ENCODE measurements at places on chromosomes 6 and 20.

DNA sequence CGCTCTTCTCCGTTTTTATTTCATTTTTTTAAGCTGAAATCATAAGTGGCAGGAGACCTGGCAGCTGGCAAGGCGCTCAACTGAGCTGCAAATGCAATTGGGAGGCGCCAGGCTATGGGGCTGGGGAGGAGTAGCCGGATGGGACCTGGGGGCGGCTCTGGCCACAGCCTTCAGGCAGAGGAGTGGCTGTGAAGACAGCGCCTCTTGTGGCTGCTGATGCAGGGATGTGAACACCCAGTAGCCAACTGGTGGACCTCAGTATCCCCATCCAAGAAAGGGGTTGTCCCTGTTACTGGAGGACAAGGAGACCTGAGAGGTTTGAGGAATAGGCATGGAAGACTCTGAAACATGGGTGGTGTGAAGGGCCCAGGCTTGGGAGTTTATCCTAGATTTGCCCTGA lies 12.6 kb downstream of the KCNK17 start:
- DNase-seq: peak; percentile 20

GRCh38 chr20:33046412-33046811 lies 7.3 kb upstream of the BPIFB3 start:
- DNase-seq: no peak

DNA sequence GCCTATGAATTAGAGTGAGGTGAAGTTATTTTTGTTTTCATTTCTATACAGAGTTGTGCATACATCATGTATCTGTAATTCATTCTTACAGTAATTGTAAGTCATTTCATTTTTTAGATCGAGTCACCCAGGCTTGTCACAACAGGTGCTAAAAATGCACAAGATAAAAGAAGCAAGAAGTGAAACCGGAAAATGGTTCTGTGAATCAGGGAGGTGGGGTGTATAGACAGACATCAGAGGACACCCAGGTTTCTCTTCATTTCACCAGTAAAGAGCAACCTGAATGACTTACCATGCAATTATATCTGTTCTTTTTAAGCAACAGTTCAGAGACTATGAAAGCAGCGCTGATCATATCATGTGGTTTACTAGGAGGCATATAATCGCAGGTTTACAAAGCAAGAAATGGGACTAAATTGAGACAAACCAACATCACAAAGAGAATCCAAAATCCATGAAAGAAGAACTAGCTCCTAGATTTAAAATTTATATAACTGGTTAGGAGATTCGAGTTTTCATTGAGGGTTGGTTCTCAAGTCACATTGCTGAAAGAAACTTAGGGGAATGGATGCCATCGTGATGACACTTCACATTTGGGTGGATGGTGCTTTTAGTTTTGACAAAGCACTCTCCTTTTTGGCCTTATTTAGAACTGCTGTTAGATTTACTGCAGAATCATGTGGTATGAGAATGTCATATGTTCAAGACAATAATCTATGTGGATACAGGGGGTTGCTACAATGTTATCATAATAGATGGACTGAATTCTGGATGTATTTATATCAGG lies 27.9 kb upstream of the TBC1D7 start:
- peak; percentile 45 for DNase-seq

DNA sequence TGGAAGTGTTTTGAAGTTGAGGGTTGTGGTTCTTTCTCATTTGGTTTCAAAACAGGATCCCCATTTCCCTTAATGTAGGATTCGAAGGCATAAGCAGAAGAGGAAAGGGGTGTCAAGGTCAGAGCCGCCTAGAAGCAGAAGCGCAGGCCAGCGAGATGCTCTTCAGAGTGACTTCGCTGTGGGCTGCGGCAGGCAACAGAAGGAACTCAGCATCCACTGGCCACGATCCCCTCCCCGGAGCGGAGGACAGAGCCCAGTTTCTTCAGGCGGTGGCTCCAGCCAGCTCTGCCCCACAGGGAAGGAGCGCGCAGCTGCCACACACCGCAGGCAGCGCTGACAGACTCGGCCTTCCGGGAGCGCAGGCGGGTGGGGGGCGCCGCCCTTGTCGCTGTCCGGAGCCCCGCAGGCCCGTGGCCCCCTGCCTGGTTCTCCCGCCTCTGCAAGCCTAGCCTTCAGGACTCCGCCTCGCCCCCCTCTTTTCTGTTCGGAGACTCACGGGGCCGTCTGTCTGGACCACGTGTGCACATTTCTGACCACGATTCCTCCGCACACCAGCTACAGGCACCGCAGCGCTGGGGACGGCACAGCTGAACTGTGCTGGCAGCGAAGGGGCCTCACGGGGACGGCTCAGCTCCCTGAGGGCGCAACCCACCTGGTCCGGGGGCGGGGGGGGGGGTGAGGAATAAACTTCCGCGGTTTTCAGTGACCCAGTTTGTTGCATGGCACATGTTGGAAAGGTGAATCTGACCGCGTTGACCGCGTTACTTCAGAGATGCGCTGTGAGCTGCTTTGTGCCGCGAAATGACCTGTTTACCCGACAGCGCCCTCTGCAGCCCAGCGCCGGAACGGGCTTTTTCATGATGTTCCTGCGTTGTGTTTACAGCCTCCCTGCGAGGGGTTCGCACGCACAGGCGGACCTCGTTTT lies 26.1 kb downstream of the TTLL2 start:
- DNase-seq: peak; percentile 96

- DNase-seq: no peak
Observed at GRCh38 chr20:55964790-55965189, 40.5 kb downstream of the CBLN4 start.

DNA sequence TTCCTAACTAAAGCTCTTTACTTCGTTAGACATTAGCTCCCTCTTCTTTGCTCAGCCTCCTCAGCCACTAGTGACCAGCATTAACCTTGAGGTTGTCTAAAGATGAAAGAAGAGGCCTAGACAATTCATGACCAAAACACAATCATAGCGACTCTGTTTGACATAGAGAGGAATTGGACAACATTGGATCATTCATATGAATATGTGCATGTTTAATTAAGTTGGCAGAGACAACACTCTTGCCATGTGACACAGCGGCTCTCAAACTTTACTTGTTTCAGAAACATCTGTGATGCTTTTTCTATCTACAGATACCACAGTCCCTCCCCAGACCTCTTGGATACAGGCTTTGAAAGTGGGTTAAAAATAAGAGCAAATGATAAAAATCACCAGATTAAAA lies 81.7 kb downstream of the LINC00237 start:
- no peak for DNase-seq

DNA sequence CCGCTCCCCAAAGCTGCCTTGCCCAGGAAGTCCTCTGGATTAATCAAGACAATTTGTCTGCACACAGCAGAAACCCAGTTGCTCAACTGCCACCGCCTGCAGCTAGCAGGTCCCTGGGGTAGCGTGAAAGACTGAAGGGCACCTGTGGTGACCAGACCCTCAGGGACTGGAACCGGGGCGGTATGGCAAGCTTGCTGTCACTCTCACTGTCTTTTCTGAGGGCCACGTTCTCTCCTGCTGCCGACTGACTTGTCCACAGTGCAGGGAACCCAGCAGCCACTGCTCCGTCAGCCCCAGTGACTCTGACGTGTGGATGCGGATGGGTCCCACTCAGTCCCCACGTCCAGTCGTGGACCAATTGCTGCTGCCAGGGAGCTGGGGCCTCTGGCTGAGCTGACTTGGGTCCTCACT lies 72.8 kb upstream of the PMEPA1 start:
- no peak for DNase-seq

- DNase-seq: no peak
Observed at GRCh38 chr6:51813904-51814303, 273.5 kb downstream of the PKHD1 start.

- no peak for DNase-seq
Observed at GRCh38 chr6:704046-704445, 11.1 kb upstream of the EXOC2 start.

- DNase-seq: no peak
Observed at GRCh38 chr20:50331469-50332363, 141.1 kb downstream of the CEBPB start.

GRCh38 chr6:44064089-44064947 lies 62.9 kb downstream of the MRPL14 start:
- DNase-seq: peak; percentile 62

GRCh38 chr20:44691424-44692423 lies 23.4 kb upstream of the CCN5 start:
- no peak for DNase-seq

DNA sequence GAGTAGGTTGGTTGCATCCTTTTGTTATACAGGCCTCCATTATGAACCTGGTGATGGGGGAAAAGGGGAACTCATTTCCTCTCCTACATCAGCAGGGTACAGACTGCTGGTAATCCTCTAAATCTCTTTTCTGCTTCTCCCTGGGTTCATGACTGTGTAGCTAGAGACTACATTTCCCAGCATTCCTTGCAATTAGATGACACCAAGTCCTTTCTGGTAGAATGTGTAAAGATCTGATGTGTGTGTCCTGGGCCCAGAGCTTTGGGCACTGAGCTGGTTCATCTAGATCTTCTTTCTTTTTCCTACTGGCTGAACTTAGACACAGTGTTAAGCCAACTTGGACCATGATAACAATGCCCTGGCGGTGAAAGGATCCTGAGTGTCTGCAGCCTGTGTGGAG lies 104.7 kb upstream of the IFNGR1 start:
- no peak for DNase-seq

- DNase-seq: no peak
Observed at GRCh38 chr6:165830761-165831160, 167.7 kb upstream of the PDE10A start.

GRCh38 chr20:63979229-63979556 lies 249 bp downstream of the SAMD10 start:
- no peak for DNase-seq

- peak; percentile 79 for DNase-seq
Observed at GRCh38 chr20:33291830-33292355, 8.9 kb downstream of the BPIFB1 start.

DNA sequence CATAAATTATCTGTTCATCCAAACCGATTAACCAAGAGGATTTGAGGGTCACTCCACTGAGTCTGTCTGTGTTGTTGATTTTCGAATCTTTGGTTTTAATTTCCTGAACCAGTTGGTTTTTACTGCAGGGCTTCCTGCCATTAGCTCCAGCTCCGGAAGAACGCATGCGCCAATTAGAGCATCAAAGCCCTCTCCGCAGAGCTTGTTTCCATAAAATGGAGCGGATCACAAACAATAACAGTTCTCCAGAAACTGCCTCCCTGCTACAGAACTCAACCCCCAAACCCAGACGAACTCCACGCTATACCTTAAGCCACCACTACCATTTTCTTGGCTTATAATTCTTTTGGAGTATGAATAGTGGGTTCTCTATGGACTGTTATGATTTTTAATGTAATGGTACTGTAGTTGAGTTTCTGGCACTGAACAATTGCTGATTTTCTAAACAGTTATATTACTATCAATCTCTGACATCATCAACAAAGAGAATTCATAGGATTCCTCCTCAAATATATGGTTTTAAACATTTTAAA lies 13.8 kb downstream of the TFAP2A start:
- DNase-seq: no peak

GRCh38 chr20:843912-844311 lies 10.4 kb downstream of the FAM110A start:
- DNase-seq: no peak

DNA sequence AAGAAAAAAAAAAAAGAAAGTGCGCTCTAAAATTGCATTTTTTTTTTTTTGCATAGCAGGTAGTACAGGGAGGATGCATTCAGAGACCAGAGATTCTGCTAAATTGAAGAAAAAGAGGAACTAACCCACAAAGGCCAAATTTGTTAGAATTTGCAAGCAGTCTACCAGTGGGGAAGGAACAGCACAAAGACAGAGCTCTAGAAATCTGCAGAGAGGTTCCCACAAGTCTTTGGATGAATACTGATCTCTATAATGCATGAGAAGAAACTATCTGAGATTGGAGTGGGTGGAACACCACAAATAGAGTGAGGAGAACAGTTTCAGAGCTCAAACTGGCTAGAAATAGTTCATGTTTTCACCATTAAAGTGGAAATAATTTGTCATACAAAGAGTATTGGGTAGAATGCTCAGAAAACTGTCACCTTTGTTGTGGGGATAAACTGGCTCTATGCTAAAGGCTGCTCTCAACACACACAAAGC lies 79.6 kb upstream of the AHI1 start:
- DNase-seq: no peak

- DNase-seq: no peak
Observed at GRCh38 chr20:40562031-40562430, 127.0 kb downstream of the MAFB start.

DNA sequence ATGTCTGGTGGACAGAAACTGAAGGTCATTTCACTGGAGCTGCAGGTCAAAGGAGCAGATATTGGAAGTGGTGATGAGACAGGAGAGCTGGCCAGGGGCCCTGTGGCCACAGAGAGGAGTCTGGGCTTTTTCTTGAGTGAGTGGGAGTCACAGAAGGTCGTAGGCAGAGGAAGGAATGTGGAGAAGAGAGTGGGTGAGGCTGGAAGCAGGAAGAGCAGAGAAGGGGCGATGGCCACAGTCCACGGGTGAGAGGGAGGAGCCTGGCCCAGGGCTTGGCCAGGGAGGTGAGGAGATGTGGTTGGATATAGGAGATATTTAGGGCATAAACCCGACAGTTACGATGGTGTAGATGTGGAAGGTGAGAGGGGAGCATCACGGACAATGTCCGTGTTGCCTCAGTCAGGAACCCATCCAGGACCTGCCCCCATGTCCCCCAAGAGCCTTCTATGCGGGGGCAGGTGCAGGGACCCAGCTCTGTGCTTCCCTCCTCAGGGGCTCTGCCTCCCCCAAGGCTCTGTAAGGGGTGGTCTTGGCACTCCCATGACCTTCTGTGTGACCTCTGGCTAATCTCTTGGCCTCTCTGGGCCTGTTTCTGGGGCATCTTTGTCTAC lies 150.5 kb upstream of the PTPN1 start:
- no peak for DNase-seq

GRCh38 chr6:110448846-110449540 lies 27.4 kb downstream of the SLC22A16 start:
- DNase-seq: no peak

DNA sequence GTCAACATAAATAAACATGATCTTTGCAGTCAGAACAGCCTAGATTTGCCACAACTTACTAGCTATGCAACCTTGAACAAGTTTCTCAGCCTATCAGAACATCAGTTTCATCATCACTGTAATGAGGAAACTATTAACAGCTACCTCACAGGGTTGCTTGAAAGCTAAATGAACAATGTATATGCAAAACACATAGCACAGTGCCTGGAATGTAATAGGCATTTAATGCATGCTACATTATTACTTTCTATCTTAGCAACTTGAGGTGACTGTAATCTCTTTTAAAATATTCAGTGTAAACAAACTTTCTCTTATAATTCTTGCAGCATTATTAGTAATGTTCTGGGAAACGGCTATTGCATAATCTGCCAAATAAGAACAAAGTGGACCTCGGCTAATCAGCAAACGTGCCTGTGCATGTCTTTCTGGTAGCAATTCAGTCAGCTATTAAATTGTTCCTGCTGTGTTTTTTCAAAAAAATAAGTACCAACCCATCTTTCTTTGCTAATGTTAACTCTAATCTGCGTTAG lies 61.5 kb downstream of the SYNE1 start:
- DNase-seq: no peak

GRCh38 chr6:44297063-44298038 lies 15.8 kb downstream of the AARS2 start:
- peak; percentile 78 for DNase-seq

Data from activated CD4-positive, alpha-beta T cell treated with anti-CD3 and anti-CD28 coated beads for 36 hours (primary cell).